ENCODE measurements at places on chromosomes 7 and 10. TPM values are rescaled to one million over a fixed set of nuclear protein-coding genes. Genes with fewer than 3 reads are reported as not detected.

The CD36 gene
- 217 TPM for total RNA-seq

The LBX1 gene
- total RNA-seq = not detected

The GPR85 gene
- total RNA-seq = 0.11 TPM

The RGR gene
- not detected for total RNA-seq

The SLC26A3 gene
- total RNA-seq = not detected

The DYNC1I1 gene
- 8.6 TPM for total RNA-seq

The HYAL4 gene
- total RNA-seq = 0.22 TPM

The ACTL6B gene
- total RNA-seq = not detected

The TUBB8 gene
- 0.11 TPM for total RNA-seq

The CPA2 gene
- total RNA-seq = not detected

The TFPI2 gene
- total RNA-seq = 202 TPM

The TACR2 gene
- total RNA-seq = 0.11 TPM

The ERCC6 gene
- 12.7 TPM for total RNA-seq

The LGI1 gene
- total RNA-seq = not detected

The GTF2IRD1 gene
- total RNA-seq = 4.3 TPM

The IPMK gene
- 7.0 TPM for total RNA-seq

The NPY4R2 gene
- not detected for total RNA-seq

The MBL2 gene
- not detected for total RNA-seq

The EN2 gene
- total RNA-seq = under 0.01 TPM

The CHST3 gene
- total RNA-seq = 8.0 TPM

The SFRP4 gene
- under 0.01 TPM for total RNA-seq

The NSUN6 gene
- total RNA-seq = 6.6 TPM

The ITGB8 gene
- 1.6 TPM for total RNA-seq

The PLEKHS1 gene
- total RNA-seq = not detected

The FAM25G gene
- total RNA-seq = not detected

The VOPP1 gene
- 84.1 TPM for total RNA-seq

The SPDYE6 gene
- total RNA-seq = not detected

The CRTAC1 gene
- total RNA-seq = 5.4 TPM

The SFMBT2 gene
- 0.76 TPM for total RNA-seq

The KLF14 gene
- not detected for total RNA-seq

The IDI2 gene
- not detected for total RNA-seq

The DPP6 gene
- not detected for total RNA-seq

The ANKRD30A gene
- total RNA-seq = not detected

The OPALIN gene
- total RNA-seq = not detected

The TMEM196 gene
- not detected for total RNA-seq

The ATOH7 gene
- not detected for total RNA-seq

The CPXM2 gene
- total RNA-seq = not detected

The RNF133 gene
- 0.76 TPM for total RNA-seq

The RBP3 gene
- total RNA-seq = not detected

The SERPINE1 gene
- total RNA-seq = 74.3 TPM

The HOGA1 gene
- total RNA-seq = 0.26 TPM

The GNA12 gene
- total RNA-seq = 27.2 TPM

The SLC16A12 gene
- total RNA-seq = not detected

The FAM237B gene
- not detected for total RNA-seq

The NUTM2D gene
- total RNA-seq = 1.1 TPM

The AOAH gene
- total RNA-seq = 0.52 TPM

The VIPR2 gene
- not detected for total RNA-seq

The OR2A1 gene
- not detected for total RNA-seq

The CRYGN gene
- total RNA-seq = not detected

The NANOS1 gene
- 0.43 TPM for total RNA-seq

The FKBP9 gene
- total RNA-seq = 149 TPM

The PNLIPRP1 gene
- not detected for total RNA-seq

The TSC22D4 gene
- total RNA-seq = 18.7 TPM

The GJD4 gene
- total RNA-seq = not detected

The AKR1E2 gene
- 21.7 TPM for total RNA-seq

All from dermis lymphatic vessel endothelial cell (primary cell).